ENCODE measurements at places on chromosomes 4 and X.

- no peak for DNase-seq
Measured at GRCh38 chr4:127975121-127975770, 10.0 kb downstream of the ABHD18 start.

GRCh38 chr4:8297691-8298485 is 28.3 kb downstream of the HTRA3 start:
- no peak for DNase-seq

DNA sequence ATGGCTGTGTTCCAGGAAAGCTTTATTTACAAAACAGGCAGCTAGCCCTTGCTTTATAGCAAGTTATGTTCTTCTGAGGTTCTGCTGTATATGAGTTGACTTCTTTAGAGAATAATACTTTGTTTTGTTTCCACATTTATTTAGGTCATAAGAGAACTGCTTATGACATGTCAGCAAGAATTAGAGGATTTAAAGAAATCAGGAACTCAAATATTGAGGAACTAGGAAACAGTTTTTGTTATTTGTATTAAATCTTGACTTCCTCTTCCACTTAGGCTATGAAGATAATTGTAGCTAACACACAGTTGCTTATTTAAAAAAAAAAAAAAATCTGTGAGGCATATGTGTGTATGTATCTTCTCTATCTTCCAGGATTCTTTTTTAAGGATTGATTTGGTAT is 14.3 kb downstream of the ZRSR2 start:
- no peak for DNase-seq

DNA sequence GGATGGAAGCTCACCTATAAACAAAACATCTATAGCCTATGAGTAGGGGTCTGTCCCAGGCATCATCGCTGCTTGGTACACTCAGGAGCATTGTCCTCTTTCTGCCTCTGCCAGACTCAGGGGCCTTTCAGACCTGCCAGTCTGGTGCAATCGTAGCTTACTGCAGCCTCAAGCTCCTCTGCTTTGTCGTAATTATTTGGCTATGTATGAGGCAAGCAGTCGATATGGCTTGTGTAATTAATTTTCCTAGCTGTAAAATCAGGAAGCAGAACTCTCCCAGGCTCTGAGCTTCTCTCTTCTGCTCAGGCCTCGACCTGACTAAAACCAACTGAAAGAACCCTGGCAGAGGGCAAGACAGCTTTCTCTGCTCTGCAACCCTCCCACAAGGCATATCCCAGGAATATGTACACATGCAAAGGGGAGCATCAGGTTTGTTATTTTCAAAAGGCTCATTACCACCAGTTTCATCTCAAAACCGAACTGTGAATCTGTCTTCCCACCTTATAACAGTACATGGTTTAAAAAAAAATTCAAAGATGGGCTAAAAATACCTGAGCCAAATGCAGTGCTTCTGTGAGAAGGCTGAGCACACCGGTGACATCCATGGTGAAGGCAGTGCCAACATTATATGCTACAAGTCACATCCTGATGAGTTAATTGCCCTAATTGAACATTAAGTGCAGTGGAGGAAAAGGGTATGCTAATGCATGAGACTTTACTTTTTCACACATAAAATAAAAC is 309.2 kb upstream of the EMCN start:
- no peak for DNase-seq

- DNase-seq: no peak
Measured at GRCh38 chr4:30262379-30262778, 457.8 kb upstream of the PCDH7 start.

GRCh38 chrX:135481696-135482179 is 38.7 kb upstream of the INTS6L start:
- peak; percentile 18 for DNase-seq

GRCh38 chrX:21708116-21708515 is 49.8 kb downstream of the SMPX start:
- no peak for DNase-seq
